ENCODE measurements at places on chromosomes 2 and 18.
A peak's percentile ranks its signal among the peaks of the same experiment; 100 is the strongest.

DNA sequence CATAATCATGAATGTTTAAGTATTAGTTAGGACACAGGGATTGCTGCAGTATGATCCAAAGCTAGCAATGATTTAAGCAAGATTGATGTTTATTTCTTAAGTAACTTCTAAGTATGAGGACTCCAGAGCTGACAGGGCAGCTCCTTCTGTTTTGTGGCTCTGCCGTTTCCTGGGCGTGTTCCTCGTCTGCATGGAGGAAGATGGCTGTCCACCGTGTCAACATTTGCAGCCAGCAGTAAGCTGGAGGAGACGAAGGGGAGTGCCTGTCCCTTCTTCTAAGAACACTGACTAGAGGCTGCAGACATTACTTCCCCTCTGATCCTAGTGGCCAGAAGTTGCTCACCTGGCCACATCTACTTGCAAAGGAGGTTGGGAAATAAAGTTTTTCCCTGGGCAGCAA is 144.1 kb downstream of the MYO1B start:
- DNase-seq = no peak

DNA sequence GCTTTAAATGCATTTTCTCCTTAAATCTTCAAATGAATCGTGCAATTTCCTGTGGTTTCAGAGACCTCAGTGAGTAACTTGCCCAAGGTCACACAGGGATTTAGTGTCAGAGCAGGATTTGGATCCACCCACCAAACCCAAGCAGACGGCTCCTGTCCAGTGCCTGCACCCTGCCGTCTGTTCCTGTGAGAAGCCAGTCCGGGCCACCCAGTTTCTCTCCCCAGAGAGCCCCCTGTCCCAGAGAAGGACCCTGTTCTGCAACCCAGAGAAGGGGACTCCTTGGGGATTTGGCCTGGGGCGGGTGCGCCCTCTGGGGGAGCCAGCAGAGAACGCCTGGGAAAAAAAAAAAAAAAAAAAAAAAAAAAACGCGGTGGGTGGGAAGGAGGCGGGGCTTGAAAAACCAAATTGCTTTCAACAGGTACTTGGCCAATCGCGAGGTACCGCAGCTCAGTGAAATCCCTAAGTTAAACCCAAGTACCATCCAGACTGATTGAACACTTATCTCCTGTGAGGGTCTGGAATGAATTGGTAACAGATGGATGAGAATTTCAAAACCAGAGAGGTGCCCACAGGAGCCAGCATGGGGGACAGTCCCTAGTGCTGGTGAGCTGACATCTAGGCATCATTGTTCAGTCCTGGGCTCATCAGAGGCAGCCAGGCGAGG is 30.9 kb upstream of the REEP1 start:
- DNase-seq = peak; percentile 15

DNA sequence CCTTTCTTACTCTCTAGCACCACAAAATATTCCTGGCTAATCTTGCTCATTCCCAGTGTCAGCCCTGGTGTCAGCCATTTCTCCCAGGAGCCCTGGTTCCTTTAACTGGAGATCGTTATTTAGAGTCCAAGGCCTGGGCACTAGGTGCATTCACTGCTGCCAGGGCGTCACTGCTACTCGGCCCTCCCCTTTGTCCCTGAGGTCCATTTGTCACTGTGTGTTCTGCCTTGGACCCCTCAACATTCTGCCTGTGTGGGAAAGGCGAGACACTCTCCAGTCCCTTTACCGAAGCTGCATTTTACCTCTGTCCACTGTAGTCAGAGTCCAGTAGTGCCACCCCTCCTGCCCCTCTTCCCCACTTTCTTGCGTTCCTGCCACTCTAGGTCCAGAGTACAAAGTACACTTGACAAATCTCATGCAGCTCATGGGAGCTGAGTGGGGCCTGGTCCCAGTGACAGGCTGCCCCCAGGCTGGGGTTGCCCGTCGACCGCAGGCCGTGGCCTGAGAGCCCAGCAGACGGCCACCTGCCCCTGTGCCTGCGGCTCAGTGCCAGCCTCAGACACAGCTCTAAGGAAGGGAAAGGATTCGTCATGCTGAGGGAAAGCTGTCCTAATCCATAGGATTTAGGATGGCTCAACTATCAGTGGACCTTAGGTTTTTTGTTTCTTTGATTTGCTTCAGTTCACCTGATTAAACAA is 52.1 kb downstream of the COPS8 start:
- DNase-seq = no peak

- no peak for DNase-seq
These were observed 764.6 kb upstream of the PKDCC start for GRCh38 chr2:41283079-41283775.

GRCh38 chr2:58574873-58575272 is 333.7 kb upstream of the FANCL start:
- no peak for DNase-seq

All from hematopoietic multipotent progenitor cell treated with erythropoietin and hydrocortisone succinate and interleukin-3 and kit ligand, for 17 days (in vitro differentiated cells).